Liver (tissue), 10 donors: ENCODE measurements at places on chromosomes 11 and 22. TPM values are rescaled to one million over a fixed set of nuclear protein-coding genes. Genes with fewer than 3 reads are reported as not detected.

Gene C11orf86
- not detected for total RNA-seq

Gene CERK
- 9.6 TPM for total RNA-seq

Gene HPX
- total RNA-seq: 2,251 TPM

Gene MMP12
- total RNA-seq: not detected

Gene MMP13
- total RNA-seq: not detected

Gene TNNT3
- not detected for total RNA-seq

DNA sequence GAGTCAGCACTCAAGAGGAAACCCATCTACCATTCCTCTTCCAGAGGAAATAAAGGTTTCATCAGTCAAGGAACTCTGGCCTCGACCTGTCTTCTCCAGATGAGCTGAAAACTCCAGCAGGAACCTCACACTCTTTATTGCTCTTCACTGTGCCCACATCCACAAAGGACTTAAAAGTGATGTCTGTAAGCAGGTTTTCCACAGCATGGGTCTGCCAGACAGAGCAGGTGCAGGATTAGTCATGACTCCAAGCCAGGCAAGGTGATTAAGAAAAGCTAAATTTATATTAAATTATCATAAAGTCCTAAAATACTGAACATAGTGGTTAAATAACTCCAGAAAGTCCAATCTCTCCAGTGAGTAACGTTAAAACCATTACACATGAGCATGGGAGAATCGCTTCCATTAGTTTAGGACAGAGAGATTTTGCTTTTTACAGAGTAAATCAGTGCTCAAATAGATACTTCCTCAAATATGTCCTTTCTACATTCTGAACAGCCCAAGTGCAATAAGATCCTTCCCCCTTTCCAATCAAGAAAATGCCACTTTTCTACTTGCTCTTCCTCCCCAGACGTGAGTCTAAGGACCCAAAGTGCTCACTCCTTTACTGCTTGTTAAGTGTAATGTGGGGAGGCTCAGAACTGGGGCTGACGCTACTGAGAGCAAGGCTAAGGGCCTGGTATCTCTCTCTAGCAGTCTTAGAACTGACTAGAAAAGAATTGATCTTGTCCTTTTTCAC, 10.7 kb upstream of the CKAP5 start:
- no peak for DNase-seq

DNA sequence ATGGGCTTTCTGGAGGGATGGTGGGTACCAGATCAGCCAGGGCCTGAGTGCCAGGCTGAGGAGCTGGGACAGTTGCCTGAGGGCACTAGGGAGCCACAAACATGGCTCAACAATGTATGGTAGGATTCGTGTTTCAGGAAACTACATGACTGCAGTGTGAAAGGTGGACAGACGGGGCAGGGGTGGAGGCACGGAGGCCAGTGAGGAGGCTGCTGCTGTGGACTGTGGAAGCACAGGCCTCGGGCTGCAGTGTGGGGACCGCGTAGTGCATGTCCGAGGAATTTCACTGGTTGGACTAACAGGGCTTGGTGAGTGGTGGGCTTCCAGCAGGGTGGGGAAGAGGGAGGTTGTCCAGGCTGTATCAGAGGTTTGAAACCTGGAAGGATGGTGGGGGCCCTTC, 7.8 kb downstream of the P2RY2 start:
- no peak for DNase-seq

GRCh38 chr22:33570110-33570509, 350.2 kb downstream of the LARGE1 start:
- no peak for DNase-seq

GRCh38 chr11:108511851-108512474, 13.8 kb upstream of the POGLUT3 start:
- DNase-seq: no peak

- DNase-seq: no peak
Observed at GRCh38 chr11:115202074-115202473, 302.1 kb downstream of the CADM1 start.

- DNase-seq: no peak
Observed at GRCh38 chr11:83219095-83219494, 25.6 kb downstream of the ANKRD42 start.

DNA sequence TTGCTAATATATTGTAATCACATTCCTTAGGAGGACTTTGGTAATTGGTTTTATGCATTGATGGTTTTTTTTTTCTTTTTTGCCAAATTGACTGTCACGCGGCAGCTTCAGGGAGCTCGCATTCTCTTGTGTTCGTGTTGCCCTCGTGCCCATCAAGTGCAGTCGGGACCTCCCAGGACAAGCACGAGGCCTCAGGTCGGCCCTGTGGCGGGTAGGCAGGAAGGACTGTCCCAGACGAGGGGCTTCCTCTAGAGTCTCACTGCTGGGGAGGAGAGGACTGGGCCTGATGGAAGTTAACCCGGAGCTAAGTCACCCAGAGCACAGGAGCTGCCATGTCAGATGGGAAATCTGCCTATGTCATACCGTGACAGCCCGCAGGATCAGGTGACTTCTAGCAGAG, 37.0 kb downstream of the CTTN start:
- DNase-seq: no peak

- no peak for DNase-seq
Observed at GRCh38 chr11:12105471-12105870, 4.9 kb upstream of the MICAL2 start.

- no peak for DNase-seq
Observed at GRCh38 chr11:97118614-97119200, 728.9 kb downstream of the JRKL start.

DNA sequence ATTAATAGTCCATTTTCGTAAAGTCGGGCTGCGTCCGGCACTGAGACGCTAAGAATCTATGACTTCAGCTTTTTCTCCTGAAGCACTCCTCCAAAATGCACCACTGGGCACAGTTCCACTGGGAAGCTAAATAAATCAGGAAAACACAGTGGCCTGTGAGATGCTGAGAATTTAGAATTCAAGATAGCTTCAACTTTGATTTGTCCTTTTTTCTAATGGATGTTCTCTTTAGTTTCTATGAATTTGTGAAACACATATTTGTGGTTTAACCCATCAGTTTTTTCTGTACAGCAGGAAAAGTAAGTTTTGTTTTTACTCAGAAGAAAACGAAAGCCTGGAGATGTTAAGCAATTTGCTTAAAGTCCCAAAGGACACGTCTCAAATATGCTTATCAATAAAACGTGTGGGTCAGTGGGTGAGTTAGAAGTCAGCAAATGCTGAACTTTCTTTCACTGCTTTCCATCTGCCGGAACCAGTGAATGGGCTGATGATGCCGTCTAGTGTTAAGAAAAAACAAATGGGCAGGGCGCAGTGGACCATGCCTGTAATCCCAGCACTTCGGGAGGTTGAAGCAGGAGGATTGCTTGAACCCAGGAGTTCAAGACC, 40.7 kb upstream of the CLMP start:
- DNase-seq: no peak
